Type B pancreatic cell (in vitro differentiated cells): ENCODE measurements at places on chromosomes 5 and 9.

- no peak for DNase-seq
Measured at GRCh38 chr9:94746541-94747370, 20.3 kb downstream of the AOPEP start.

DNA sequence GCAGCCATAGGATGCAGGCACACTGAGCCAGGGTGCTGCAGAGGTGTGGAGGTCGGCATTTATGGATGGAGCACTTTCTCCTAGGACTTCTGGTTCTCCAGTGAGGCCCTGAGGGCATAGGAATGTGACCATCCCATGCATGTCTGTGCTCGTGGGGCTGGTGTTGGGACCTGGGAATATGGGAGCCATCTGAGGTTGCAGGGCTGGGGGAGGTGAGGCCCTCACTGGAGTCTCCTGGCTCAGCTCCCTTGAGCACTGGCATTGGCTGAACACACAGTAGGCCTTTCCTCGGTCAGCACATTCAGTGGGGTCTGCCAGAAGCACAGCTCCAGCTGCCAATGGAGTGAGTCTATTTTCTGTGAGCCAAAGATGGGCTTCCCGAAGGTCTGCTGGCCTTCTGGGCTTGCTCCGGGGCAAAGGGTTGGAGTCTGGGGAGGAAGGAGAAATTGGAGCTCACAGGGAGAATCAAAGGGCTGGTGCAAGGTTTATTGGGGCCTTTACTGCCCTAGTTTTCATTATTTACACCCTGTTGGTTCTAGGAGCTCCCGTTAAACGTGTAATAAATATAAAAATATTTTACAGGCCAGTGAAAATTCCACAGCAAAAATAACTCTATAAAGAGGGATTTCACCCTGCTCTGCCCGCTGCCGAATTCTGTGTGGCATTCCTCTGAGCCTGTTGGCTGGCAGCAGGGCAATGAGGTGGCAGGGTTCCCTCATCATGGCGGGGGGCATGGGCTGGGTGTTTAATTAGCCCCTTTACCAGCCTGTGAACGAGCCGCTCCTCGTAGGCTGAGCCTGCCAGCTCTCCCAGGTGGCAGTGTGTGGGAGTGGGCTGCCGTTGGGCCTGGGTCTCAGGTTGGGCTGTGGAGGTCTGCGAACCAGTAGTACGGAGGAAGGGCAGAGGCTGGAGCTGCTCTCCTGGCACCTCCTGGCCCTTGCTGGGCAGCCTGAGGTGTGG is 31.6 kb upstream of the PITX1 start:
- no peak for DNase-seq

DNA sequence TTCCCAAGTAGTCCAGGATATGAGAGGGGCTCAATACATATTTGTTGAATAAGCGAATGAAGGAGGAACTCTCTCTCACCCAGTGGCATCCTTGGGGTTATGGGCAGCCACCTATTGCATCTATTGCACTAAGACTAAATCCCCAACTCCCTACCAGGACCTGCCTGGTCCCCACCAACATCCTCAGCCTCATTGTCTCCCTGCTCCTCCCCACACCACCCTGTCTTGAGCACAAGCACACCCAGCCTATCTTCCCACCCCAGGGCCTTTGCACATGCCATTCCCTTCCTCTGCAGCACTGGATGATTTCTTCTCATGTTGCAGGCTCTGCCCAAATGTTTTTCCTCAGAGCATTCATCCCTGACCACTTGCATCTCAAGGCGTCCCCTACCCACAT is 133.8 kb downstream of the BARX1 start:
- DNase-seq, result no peak

- DNase-seq, result no peak
Measured at GRCh38 chr9:86978922-86979474, 31.7 kb upstream of the GAS1 start.

DNA sequence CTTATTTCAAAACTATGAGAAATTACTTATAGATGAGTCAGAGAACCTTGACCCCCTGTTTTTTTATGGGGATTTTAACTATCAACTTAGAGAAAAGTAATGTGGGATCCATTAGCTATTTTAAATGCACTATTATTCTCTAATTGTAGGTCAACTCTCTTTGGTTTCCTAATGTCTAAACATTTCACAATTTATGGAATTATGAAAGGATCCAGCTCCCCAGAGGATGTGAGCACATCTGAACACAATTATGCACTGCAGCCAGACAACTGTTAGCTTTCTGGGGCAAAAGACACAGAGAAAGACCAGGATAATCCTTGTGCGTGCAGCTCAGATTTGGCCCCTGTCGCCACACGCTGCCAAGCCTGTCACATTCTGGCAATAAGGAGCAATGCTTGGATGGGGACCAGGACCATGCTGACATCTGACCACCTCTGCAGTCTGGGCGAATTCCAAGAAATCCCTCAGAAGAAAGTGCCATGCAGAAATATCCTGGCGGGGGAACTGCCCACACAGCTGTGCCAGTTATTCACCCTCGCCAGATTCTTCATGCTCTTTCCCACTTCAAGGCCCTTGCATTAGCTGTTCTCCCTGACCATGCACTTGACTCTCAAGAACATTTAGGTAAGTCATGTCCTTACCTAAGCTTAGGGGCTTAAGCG is 22.2 kb upstream of the CMBL start:
- no peak for DNase-seq

- DNase-seq, result no peak
Measured at GRCh38 chr9:114484215-114484853, 20.9 kb downstream of the WHRN start.

DNA sequence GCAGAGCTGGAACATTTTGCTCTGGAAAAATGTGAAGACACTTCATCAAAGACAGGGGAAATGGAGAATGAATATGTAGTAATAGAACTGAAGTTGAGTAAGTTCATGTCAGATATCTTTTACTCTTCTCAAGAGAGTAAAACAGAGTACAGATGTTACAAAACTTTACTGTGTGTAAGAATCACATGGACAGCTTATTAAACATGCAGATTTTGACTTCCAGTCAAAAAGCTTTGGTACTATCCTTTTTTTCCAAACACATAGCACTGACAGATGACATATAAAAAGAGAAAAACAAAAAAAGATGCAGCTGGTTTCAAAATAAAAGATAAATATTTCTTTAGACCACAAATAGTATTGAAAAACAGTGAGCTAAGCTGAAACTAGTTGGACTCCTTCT is 115.4 kb downstream of the FBN2 start:
- no peak for DNase-seq

DNA sequence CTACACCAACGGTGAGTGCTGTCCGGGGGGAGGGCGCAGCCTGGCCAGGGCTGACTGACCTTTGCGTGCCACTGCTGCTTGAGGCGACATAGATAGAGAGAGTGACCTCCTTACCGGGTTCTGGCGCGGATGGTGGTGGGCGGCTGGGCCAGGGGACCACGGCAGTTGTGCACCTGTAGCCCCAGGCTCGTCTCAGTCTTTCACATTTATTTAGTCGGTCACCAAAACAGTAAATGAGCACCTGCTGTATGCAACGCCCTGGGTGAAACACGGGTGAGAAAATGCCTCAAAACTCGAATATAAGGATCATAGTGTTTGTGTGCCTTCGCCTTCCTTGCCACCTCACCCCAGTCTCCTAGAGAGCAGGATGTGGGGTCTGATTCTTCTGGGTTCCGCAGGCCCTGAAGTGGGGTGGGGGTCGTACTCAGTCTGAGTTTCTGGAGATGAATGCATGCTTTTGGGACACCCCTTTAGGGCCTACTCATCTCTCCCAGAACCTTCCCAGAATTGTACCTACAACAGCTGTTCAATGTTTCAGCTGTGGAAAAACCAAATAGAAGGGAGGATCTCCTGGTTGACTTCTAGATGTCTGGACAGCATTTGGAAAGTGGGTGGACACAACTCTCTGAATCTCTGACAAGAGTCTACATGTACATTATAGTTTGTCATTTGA is 714 bp downstream of the SEC24A start:
- no peak for DNase-seq

DNA sequence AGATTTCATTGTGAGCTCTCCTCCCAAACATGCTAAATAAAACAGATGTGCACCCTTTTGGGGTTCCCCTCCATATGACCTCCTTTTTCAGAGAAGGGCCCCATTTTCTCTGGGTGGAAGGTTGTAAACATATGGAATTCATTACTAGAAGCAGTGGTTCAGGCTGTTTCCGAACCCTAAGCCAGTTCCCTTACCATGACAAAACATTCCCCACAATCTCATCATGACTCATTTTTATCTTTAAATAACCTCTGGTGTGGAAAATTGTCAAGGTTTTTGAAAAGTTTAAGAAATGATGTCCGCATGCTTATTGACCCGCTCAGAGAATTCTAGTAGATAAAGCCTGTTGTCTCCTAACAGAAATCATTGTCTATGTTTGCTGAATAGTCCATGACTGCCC is 127.3 kb upstream of the PIK3R1 start:
- DNase-seq, result no peak

GRCh38 chr9:35606138-35606504 is 1.1 kb downstream of the TESK1 start:
- no peak for DNase-seq

DNA sequence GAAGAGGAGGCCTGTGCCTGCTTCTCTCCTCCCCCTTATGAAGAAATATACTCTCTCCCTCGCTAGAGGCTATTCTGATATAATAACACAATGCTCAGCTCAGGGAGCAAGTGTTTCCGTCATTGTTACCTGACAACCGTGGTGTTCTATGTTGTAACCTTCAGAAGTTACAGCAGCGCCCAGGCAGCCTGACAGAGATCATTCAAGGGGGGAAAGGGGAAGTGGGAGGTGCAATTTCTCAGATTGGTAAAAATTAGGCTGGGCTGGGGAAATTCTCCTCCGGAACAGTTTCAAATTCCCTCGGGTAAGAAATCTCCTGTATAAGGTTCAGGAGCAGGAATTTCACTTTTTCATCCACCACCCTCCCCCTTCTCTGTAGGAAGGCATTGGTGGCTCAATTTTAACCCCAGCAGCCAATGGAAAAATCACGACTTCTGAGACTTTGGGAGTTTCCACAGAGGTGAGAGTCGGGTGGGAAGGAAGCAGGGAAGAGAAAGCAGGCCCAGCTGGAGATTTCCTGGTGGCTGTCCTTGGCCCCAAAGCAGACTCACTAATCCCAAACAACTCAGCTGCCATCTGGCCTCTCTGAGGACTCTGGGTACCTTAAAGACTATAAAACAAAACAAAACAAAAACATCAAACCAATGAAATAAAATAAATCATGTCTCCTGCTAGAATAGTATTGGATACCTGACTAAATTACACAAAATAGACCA is 1.3 kb downstream of the TMEM174 start:
- no peak for DNase-seq

DNA sequence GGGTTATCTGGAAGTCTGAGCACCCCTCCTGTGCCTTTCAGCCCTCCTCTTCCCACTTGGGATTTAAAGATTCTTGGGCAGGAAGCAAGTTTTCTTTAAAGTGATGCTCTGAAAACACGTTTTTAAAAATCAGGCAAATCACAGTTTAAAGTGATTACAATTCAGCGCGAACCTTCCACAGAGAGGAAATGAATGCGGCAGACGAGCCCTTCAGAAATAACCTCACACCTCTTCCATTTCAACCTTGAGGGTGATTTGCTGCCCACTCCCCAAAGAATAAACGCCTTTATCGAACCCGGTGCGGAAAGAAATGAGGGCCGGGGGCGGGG is 2.3 kb upstream of the EFNA5 start:
- no peak for DNase-seq

DNA sequence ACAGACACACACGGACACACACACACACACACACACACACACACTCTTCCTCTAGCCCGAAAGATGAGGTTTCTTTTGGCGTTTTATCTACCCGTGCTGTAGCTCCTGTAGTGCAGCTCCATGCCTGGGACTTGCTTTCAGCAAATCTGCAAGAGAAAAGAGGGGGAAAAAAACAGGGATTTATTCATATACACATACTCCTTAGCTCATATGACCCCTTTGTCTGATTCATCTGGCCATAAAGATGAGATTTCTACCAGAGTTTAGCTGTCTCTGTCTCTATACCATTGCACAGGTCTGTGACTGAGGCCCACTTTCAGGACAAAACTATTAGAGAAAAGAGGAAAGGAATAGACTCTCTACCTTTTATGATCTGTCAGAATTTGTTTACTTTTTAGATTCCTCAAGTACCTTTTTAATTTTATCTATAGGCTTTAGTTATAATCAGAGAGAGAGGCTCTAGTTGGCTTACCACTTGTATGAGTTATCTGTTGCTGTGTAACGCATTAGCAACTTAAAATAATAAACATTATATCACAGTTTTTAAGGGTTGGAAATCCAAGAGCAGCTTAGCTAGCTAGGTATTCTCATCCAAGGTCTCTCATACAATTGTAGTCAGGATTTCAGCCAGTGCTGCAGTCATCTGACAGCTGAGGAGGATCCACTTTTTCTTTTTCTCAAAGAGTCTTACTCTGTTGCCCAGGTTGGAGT is 14.7 kb downstream of the SNX2 start:
- no peak for DNase-seq

DNA sequence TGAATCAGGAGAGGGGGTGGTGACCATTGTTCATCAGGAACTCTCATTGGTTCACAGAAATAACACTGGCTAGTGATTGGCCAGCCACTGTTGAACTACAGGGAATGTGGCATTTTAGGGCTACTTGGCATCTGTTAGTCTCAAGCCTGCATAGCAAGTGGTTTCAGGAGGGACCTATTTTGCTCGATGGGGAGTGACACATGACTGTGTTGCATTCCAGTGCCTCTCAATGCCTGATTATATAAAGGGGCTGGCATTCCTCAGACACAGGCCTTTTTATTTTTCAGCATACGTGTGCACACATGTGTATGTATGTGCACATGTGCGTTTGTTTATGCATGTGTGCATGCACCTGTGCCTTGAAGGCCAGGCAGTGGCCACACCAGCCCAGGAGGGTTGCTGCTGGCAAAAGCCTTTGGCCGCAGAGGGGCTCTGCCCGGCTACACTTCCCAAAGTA is 23.2 kb downstream of the FGD3 start:
- no peak for DNase-seq

DNA sequence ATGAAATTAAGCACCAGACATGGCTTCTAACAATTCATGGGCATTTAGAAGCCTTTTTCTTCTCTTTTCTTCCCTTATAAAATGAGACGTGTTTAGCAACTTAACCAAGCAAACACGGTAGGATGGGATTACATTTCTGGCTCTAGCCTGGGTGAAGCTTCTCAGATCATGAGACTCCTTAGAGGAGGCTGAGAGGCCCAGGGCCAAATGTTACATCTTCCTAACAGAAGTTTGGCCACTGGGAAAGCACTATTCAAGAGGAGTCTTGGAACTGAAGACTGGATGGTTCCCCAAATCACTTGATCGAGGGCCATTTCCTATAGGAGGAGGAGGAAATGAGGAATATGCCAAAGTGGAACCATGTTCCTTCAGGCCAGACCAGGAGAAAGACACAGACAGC is 1.9 kb downstream of the GABRP start:
- no peak for DNase-seq

- DNase-seq, result no peak
Measured at GRCh38 chr5:106489004-106489403, 1181.7 kb downstream of the EFNA5 start.

GRCh38 chr9:124392254-124392870 is 22.9 kb downstream of the PSMB7 start:
- DNase-seq, result no peak

DNA sequence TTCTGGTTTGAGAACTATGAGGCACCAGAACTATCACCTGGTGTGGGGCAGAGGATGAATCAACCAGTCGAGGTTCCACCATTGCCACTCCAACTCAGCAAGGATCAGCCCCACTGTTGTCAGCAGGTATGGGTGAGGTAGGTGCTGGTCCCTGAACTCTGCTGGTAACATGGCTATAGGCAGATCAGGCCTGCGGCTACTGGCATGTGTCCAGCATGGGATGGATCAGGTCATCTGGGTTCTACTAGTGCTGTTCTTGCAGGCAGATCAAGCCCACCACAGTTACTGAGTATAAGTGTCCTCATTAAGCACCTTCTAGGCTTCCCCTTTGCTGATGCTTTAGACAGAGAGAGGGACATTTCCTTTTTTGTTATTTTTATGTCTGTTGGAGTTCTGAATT is 71.7 kb downstream of the GABRA6 start:
- DNase-seq, result no peak
